ENCODE measurements at places on chromosomes 5 and 9.
A peak's percentile ranks its signal among the peaks of the same experiment; 100 is the strongest.

DNA sequence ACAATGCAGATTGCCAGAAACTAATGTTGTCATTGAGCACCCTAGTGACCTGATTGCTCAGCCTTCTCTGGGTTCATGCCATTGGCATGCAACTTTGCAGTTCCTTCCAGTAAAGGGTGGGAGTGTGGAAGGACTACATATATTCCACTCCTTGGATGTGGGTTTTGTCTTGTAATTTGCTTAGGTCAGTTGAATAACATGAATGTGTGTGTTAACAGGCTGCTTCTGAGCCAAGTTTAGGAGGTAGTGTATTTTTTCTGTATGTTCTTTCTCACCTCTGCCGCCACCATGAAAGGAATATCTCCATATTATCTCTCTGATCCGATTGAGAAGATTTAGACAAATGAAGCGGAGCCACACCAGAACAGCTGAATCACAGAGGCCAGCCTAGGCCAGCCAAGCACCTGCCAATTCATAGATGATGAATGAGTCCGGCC lies 1929.6 kb upstream of the CDH6 start:
- peak; percentile 3 for DNase-seq

GRCh38 chr5:25005431-25005830 lies 360.7 kb upstream of the CDH10 start:
- DNase-seq, result no peak

DNA sequence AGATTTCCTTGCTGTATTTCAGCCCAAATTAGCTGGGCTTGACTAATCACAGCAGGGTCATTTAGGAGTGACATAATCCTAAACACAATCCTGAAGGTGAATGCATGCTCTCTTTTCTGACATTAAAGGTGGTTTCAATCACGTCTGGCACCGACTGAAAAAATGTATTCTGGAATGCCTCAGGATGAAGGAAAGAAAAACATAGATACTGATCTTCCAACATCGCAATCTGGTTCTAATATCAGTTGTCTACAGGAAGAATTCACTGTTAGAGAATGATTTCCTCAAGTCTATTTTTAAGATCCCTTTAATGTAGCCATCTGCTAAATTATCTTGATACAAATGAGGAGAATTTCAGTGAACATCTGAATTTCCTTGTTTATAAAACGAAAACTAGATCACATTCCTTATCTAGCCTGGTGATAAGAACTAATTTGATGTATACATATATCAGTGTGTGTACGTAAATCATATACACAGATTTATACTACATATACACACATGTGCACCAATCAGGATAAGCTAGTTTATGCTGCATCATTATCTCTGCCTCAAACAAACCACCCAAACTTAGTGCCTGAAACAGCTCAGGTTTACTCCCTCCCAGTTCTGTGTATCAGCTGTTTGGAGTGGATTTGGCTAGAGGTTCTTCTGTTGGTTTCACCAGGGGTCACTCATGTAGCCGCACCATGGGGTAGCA lies 31.3 kb upstream of the TAS2R1 start:
- DNase-seq, result no peak

GRCh38 chr5:164202338-164202737 lies 696.9 kb downstream of the MAT2B start:
- DNase-seq, result no peak

GRCh38 chr9:97397220-97397619 lies 14.7 kb upstream of the TDRD7 start:
- DNase-seq, result no peak

GRCh38 chr5:76546497-76547102 lies 76.6 kb downstream of the F2RL2 start:
- DNase-seq, result peak; percentile 30

DNA sequence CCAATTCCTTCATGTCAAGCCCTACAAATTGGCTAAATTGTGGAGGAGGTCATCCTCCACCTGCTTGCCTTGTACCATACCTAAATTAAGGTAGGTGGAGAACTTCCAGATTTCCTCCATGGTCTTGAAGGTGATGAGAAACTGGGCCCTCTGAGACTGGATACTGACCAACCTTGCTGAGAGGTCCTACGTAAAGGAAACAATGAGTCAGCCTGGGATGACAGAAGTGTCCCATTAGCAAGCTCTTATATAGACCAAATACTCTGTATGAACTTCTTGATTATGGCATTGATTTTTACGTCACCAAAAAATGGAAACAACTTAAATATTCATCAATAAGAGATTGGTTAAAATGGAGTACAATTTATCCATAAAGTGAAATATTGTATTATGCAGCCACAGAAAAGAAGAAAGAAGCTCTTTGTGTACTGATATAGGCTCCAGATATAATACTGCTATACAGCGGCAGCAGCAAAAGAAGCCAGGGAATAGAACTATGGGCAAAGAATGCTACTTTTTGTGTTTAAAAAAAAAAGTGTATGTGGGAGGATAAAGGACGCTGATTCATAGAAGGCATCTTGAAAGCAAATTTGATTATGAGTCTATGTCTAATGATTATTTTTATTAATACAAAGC lies 18.3 kb downstream of the SH3TC2 start:
- DNase-seq, result no peak

- no peak for DNase-seq
Observed at GRCh38 chr5:57348376-57349140, 134.1 kb downstream of the ACTBL2 start.

GRCh38 chr5:118042076-118042475 lies 946.3 kb downstream of the DTWD2 start:
- no peak for DNase-seq

Measured in Calu3 (cell line).